ENCODE measurements at places on chromosomes 4 and X. TPM values are rescaled to one million over a fixed set of nuclear protein-coding genes. Genes with fewer than 3 reads are reported as not detected.
A peak's percentile ranks its signal among the peaks of the same experiment; 100 is the strongest.

Gene SHOX
- total RNA-seq, result not detected

Gene DRD5
- not detected for total RNA-seq

Gene RHOXF1
- total RNA-seq, result 0.41 TPM

Gene GLUD2
- 0.33 TPM for total RNA-seq

Gene TBX22
- not detected for total RNA-seq

Gene ETNPPL
- not detected for total RNA-seq

Gene AMOT
- 4.0 TPM for total RNA-seq

Gene RNF150
- 1.3 TPM for total RNA-seq

Gene LINC00632
- 0.13 TPM for total RNA-seq

GRCh38 chr4:180827232-180828009 is 1415.8 kb upstream of the TENM3 start:
- DNase-seq, result no peak

- DNase-seq, result no peak
These were observed 85.8 kb downstream of the DCTD start for GRCh38 chr4:182831376-182831775.

DNA sequence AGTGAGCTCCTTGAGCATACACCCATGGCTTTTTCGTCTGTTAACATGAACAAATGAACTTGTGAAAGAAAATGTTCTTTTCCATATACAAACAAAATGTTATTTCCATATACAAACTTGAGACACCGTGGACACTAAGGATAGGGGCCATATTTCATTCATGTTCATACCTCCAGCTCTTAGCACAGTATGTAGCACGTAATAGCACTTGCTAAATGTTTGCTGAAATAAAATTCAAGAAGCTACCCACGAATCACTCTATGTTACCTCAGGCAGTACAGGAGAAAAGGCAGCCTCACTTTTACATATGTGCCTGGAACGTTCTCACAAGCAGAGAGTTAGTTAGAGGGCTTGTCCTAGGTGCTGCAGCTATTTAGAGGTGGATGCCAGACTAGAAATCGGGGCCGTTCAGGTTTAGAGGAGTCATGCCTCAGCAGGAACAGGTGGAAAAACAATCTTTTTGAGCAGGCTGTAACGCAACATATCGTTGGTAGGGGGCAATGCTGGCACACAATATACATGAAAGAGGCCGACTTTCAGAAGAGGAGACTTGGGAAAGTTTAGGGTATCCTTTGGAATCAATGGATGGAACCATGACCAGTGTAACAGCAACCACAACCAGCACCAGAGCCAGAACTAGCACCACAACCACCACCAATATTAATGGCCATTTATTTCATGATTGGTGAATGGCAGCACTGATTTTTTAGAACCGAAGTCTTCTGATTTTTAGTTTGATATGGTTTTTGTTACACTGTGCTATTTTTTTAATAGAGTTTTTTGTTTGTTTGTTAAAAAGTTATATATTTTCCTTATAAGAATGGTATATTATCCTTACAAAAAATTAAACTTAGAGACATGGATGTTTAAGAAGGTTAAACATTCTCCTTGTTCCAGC is 14.8 kb upstream of the PAQR3 start:
- peak; percentile 8 for DNase-seq

DNA sequence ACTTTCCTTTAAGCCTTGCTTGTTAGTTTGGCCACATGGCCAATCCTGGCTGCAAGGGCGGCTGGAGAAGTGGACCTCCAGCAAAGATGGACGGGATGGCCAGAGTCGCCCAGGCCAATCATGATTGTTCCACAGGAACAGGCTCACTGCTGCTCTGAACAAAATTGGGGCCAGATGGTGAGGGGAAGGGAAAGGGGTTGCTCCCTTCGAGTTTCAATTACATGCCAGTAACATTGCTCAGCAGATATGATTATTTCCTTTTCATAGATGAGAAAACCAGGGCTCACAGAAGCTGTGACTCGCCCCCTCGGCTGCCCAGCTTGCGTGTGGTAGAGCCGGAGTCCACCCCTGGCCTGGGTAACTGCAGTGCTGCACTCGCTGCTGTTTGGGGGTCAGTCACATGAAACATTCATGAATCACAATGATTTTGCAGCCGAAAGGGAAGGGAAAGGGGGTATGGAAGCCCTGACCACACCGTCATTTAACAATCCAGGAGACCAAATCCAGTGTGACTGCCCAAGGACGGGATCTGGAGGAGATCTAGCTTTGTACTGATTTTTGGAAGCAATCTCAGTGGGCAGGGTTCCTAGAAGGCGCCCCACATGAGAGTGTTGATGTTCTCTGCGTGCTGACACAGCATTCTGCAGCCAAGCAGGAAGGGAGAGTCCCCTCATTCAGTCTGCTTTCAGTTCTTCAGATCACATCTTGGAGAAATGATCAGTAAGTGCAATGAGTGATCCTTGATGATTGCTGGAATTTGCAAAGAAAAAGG is 77.3 kb upstream of the MSX1 start:
- DNase-seq, result no peak

GRCh38 chr4:87130985-87131703 is 89.3 kb downstream of the KLHL8 start:
- DNase-seq, result no peak

- DNase-seq, result no peak
These were observed 19.3 kb downstream of the NEK1 start for GRCh38 chr4:169593050-169593560.

DNA sequence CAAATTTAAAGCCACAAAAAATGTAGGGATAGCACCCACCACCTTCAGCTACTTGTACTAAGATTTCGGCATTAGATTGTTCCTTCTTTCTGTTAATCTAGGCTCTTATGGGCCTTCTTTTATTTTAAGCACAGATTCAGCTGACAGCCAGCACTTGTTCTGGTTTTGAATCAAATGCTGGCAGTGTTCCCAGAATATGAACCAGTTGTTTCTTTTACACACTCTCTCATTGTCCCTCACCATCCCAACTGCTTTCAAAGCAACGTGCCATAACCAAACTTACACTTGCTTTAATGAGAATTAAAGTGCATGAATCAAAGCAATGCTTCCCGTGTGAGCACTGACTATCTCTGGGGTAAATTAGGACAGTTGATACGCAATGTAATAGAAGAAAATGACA is 744.5 kb upstream of the FAM241A start:
- no peak for DNase-seq

DNA sequence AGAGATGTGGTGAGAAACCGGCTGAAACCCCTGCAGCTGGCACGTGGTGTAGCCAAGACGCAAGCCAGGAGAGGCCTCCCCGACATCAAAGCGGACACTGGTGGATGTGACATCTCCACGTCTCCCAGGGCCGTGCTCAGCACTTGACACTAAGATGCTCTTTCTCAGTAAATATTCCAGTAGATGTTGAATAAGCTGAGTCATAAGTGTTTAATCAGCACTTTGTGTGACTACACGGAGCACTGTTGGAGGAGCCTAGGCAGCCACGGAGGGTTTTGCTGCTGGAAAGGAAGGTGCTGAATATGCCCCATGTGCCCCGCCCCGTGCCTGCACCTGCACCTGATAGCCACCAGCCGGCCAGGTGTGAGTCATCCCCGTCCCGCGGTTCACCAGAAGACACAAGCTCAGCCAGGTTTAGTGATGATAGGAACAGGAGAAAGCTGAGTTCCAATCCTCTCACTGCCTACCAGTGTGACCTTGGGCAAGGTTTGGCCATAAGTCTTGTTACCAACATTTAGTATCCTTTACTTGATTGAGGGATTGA is 29.0 kb upstream of the C4orf50 start:
- DNase-seq, result no peak

GRCh38 chr4:105895583-105896460 is 551 bp downstream of the NPNT start:
- DNase-seq, result no peak

GRCh38 chr4:157587681-157588423 is 367.3 kb downstream of the GRIA2 start:
- DNase-seq, result no peak

- DNase-seq, result no peak
These were observed at the start of gene HELT for GRCh38 chr4:185017964-185018772. TSS of gene HELT (plus strand) at chr4:185018490. CDS start at chr4:185018929, 439 bp downstream.

- DNase-seq, result no peak
These were observed 555.9 kb upstream of the DIPK2B start for GRCh38 chrX:45756557-45756956.

DNA sequence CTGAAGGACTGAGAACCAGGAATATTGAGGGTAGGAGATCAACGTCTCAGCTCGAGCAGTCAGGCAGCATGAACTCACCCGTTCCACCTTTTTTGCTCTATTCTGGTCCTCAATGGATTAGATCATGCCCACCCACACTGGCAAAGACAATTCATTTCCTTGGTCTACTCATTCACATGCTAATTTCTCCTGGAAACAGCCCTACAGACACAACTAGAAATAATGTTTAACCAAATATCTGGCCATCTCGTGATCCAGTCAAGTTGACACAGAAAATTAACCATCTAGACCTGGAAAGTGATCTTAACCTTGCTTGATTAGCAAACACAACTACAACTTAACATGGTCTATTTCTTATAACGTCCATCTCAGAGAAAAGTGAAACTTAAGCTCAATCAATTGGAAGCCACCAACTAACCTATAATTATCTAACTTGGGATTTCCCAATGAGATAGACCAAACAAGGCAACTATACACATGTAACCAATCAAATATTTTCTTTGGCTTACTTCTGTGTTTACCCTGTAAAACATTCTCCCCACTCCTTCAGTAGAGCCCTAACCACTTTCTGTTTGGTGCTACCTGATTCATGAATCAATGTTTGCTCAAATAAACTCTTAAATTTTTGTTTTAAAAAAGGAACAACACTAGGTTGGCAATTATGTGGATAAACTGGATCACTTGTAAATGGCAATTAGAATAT is 69.7 kb upstream of the MAMLD1 start:
- peak; percentile 5 for DNase-seq

- no peak for DNase-seq
These were observed 207.0 kb upstream of the PDE5A start for GRCh38 chr4:119835613-119835910.

DNA sequence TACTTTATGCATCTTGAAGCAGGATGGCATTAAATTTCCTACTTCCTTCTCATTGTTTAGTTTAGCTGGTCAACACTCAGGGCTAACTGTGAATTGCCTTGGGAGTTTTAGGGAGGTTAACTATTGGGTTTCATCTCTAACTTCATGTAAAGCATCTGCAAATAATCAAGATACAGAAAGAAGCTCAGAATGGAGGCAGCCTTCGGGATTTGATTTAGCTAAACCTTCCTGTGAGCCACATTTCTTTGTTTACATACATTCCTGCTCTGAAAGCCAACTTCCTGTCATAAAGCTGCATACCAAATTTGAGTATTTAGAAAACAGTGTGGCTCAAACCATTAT is 131.7 kb upstream of the PCDH18 start:
- no peak for DNase-seq

GRCh38 chr4:167339781-167340180 is 105.5 kb upstream of the SPOCK3 start:
- DNase-seq, result no peak

- no peak for DNase-seq
These were observed 118.5 kb downstream of the PLS3 start for GRCh38 chrX:115679460-115679859.

DNA sequence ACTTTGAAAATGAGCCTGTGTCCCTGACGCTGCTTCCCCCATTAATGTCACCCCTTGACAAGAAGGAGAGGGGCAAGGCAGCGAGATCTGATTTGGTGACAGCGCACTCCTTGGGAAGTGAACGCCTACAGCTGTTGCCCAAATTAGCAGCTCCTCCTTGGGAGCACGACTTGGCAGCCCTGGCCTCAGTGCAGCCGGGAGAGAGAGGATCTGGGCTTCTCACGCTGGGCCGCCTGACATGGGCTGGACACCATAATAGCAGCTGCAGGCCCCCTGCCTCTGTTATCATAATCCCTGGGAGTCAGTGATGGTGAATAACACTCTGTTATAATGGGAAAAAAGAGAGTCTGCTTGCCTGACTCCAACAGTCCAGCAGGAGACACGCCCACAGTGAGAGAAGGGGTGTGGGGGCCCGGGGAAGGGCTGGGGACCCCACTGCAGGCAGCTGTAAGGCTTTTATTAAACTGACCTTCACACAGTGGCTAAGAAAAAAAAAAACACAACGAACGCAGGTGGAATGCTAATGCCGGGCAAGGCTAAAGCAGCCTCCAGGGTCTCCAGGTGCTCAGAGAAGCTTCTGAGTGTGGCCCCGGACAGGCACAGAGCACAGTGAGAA is 73.3 kb downstream of the PSAPL1 start:
- DNase-seq, result no peak

- DNase-seq, result no peak
These were observed 345.3 kb downstream of the SPRY1 start for GRCh38 chr4:123741906-123742305.

DNA sequence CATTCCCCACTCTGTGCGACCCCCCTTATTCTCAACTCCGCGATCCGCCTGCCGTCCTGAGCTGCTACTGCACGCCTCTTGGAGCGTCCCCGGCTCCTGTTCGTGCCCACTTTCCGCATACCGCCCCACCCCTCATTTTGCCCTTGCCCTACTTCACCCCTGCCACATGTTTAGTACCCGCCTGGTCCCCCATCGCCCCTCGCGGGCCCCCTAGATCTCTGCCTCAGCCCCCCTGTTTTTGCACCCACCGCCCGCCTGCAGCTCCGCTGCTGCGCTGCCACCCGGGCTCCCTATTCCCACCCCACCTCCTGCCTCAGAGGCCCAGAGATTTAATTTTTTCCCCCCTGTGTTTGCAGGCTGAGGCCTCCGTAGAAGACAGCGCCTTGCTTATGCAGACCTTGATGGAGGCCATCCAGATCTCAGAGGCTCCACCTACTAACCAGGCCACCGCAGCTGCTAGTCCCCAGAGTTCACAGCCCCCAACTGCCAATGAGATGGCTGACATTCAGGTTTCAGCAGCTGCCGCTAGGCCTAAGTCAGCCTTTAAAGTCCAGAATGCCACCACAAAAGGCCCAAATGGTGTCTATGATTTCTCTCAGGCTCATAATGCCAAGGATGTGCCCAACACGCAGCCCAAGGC is 1.4 kb downstream of the MAGED1 start:
- no peak for DNase-seq
